ENCODE measurements at places on chromosomes 2 and 18. TPM values are rescaled to one million over a fixed set of nuclear protein-coding genes. Genes with fewer than 3 reads are reported as not detected.

ABCB11 gene
- total RNA-seq: 18.4 TPM

DNA sequence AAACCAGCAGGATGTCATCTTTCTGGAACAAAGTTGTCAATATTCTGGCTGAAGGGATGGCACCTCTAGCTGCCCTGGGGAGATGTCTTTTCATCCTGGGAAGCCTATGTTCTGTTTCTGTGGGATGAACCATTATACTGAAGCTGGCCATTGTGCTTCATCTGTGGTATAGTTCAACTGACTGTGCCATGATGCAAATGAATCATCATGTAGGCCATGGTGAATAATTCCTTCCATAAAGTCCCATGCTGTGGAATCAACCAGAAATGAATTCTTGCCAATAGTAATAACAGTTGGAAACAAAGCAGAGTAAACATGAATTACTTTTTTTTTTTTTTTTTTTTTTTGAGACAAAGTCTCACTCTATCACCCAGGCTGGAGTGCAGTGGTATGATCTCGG is 64.1 kb upstream of the CNGA3 start:
- no peak for DNase-seq
- no peaks in the 10 kb centered on the region for H3K36me3 ChIP-seq
- H3K27me3 ChIP-seq: no peaks in the 10 kb centered on the region
- no peak overlapping the region for H3K4me3 ChIP-seq

PLB1 gene
- 3.0 TPM for total RNA-seq

DNA sequence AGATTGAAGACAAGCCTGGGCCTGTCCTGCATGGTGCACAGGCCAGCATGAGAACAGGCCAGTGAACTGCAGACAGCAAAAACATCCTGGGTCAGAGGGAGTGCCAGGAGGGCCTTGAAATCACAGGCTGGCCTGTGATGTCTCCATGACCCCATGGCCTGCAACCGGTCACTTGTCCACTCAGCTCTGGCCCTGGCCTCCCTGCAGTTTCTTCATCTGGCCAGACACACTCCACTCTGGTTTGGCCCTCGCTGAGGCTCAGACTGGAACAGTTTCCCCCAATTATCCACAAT is 12.6 kb downstream of the CYRIA start:
- no peaks in the 10 kb centered on the region for H3K27me3 ChIP-seq
- H3K36me3 ChIP-seq: no peaks in the 10 kb centered on the region
- no peak for DNase-seq
- no peak overlapping the region for H3K4me3 ChIP-seq
- H3K27ac ChIP-seq: peak overlapping the region; percentile 76

GRCh38 chr2:99708231-99708630 is 218.4 kb upstream of the REV1 start:
- H3K36me3 ChIP-seq: no peaks in the 10 kb centered on the region
- no peaks in the 10 kb centered on the region for H3K27me3 ChIP-seq
- H3K4me1 ChIP-seq: no peaks in the 10 kb centered on the region
- H3K27ac ChIP-seq: no peak overlapping the region

POTEI gene
- total RNA-seq: not detected

GRCh38 chr2:28399289-28399688 is 6.6 kb downstream of the FOSL2 start:
- no peaks in the 10 kb centered on the region for H3K27me3 ChIP-seq
- H3K36me3 ChIP-seq: peaks cover 2% of the 10 kb centered on the region
- H3K4me3 ChIP-seq: no peak overlapping the region
- peak overlapping the region; percentile 100 for H3K27ac ChIP-seq
- DNase-seq: no peak

METTL5 gene
- not detected for total RNA-seq

GRCh38 chr2:147086715-147087114 is 758.1 kb upstream of the ACVR2A start:
- no peak overlapping the region for H3K4me3 ChIP-seq
- H3K27ac ChIP-seq: no peak overlapping the region

PRSS56 gene
- total RNA-seq: not detected

ZNF638 gene
- total RNA-seq: 181 TPM

GRCh38 chr2:70005752-70006446 is 44.5 kb upstream of the ASPRV1 start:
- H3K36me3 ChIP-seq: no peaks in the 10 kb centered on the region
- no peak overlapping the region for H3K4me3 ChIP-seq
- no peak for DNase-seq
- no peak overlapping the region for H3K27ac ChIP-seq
- no peaks in the 10 kb centered on the region for H3K27me3 ChIP-seq

- no peaks in the 10 kb centered on the region for H3K27me3 ChIP-seq
- H3K4me1 ChIP-seq: no peaks in the 10 kb centered on the region
- H3K4me3 ChIP-seq: no peak overlapping the region
- H3K36me3 ChIP-seq: no peaks in the 10 kb centered on the region
Measured at GRCh38 chr18:13528739-13529392, 197.5 kb downstream of the FAM210A start.

GRCh38 chr2:241842067-241842415 is 16.7 kb downstream of the PDCD1 start:
- H3K27me3 ChIP-seq: peaks cover 17% of the 10 kb centered on the region
- no peak overlapping the region for H3K4me3 ChIP-seq
- no peak for DNase-seq
- no peaks in the 10 kb centered on the region for H3K36me3 ChIP-seq
- no peak overlapping the region for H3K27ac ChIP-seq
- no peaks in the 10 kb centered on the region for H3K4me1 ChIP-seq

DNA sequence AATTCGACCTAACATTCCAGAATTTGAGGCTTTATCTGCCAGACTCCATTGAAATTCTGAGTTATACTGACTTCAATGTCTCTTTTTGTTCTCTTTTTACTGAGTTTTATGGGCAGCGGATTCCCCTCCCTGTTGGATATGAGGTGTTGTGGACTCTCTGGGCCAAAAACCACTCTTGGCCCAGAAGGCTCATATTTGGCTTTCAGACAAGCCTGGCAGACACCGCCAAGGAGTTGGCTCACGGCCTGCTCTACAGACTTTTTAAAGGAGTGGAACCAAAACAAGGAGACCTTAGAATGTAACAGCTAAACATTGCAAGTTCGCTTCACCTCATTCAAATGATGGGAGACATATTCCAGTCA is 206.4 kb upstream of the NCKAP5 start:
- H3K27me3 ChIP-seq: no peaks in the 10 kb centered on the region
- peak; percentile 18 for DNase-seq
- H3K4me3 ChIP-seq: no peak overlapping the region
- H3K4me1 ChIP-seq: no peaks in the 10 kb centered on the region
- H3K36me3 ChIP-seq: no peaks in the 10 kb centered on the region
- H3K27ac ChIP-seq: peak overlapping the region; percentile 43

- no peak overlapping the region for H3K27ac ChIP-seq
- no peaks in the 10 kb centered on the region for H3K4me1 ChIP-seq
- H3K27me3 ChIP-seq: no peaks in the 10 kb centered on the region
- no peaks in the 10 kb centered on the region for H3K36me3 ChIP-seq
Measured at GRCh38 chr18:46294318-46294717, 190.1 kb downstream of the HAUS1 start.

DNA sequence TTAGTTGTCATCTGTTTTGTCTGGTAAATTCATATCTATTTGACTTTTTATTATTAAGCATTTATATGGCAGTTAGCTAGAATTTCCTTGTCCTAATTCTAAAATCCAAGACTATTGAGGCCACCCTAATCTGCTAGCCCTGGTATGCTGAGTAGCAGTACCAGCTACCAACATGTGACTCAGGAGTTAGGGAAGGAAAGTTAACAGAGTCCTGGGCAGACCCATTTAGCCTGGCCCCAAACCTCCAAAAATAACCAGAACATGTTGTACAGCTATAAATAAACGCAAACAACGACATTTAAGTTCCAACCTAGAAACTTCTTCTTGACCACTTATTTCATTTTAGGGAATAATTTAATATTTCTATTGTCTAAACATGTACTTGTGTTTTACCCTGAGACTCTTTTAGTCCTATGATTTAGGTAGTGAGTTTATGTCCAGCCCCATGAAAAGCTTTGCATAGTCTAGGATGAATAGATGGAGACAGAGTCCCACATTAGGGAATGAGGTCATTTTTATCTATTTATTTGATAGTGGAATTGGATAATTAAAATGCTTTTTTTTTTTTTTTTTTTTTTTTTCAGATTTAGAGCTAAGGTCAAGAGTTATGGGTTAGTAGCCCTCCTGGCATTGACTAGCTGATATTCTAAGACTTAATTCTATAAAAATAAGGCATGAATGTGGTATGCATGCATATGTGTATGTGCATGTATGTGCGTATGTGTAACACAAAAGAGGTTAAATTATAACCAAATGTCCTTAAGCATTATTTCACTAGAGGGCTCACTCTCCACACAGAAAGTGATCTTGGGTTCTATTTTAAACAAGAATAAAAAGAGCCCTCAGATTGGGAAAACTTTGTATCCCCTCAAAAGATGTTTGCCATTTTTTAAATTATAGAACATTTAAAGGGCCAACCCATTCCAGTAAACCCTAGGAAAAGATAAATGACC is 160.1 kb upstream of the MAPRE2 start:
- no peak overlapping the region for H3K4me3 ChIP-seq
- peaks cover 4% of the 10 kb centered on the region for H3K4me1 ChIP-seq
- no peaks in the 10 kb centered on the region for H3K36me3 ChIP-seq
- peak overlapping the region; percentile 20 for H3K27ac ChIP-seq

AQP12A gene
- total RNA-seq: not detected

DNA sequence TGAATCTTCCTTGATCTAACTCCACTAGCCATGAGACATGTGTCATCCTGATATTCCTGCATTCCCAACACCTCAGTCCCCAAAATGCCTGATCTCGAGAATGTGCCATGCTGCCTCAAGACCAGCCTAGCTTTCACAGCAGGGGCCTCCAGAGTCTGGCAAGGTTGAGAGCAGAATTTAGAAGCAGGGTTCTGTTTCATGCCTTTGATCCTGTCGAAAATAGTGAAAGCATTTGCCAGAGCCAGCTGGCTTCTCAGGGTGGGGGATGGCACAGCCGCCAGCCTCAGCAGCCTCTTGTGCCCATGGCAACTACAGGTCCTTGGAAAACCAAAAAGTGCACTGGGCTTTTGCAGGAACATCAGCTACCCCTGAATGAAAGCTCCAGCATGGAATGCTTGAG is 143.5 kb downstream of the RTN4 start:
- no peak for DNase-seq
- H3K36me3 ChIP-seq: no peaks in the 10 kb centered on the region
- H3K4me3 ChIP-seq: no peak overlapping the region
- H3K27me3 ChIP-seq: no peaks in the 10 kb centered on the region
- peaks cover 3% of the 10 kb centered on the region for H3K4me1 ChIP-seq

- no peaks in the 10 kb centered on the region for H3K27me3 ChIP-seq
- H3K27ac ChIP-seq: peak overlapping the region; percentile 9
- H3K36me3 ChIP-seq: peaks cover 20% of the 10 kb centered on the region
- no peak for DNase-seq
- H3K4me1 ChIP-seq: no peaks in the 10 kb centered on the region
Measured at GRCh38 chr18:3281456-3282400, 19.8 kb downstream of the MYL12B start.

DNA sequence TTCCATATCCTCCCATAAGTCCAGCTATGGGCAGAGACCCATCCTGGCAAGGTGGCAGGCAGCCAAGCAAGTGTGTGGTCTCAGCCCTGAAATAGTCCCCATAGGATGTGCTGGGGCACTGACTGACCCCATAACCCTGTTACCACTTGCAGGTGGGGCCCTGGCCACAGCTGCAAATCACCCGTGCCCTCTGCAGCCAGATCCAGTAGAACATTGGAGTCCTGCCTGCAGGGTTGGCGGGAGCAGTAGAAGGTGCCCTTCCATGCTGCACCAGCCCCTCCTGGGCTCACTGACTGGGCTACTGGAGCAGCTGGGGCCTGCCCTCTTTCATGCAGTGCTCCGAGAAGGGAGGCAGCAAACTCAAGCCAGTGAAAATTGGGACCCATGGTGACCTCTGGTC is 112.6 kb upstream of the MCFD2 start:
- DNase-seq: no peak
- no peak overlapping the region for H3K27ac ChIP-seq

GCKR gene
- total RNA-seq: not detected
